ENCODE measurements at places on chromosomes 3 and 15. TPM values are rescaled to one million over a fixed set of nuclear protein-coding genes. Genes with fewer than 3 reads are reported as not detected.

- H3K27me3 ChIP-seq: peaks cover 48% of the 10 kb centered on the region
- H3K27ac ChIP-seq: no peak overlapping the region
- no peaks in the 10 kb centered on the region for H3K36me3 ChIP-seq
- no peaks in the 10 kb centered on the region for H3K4me1 ChIP-seq
Observed at GRCh38 chr15:29765234-29765841, 56.9 kb downstream of the TJP1 start.

The SLC24A5 gene
- total RNA-seq: not detected

DNA sequence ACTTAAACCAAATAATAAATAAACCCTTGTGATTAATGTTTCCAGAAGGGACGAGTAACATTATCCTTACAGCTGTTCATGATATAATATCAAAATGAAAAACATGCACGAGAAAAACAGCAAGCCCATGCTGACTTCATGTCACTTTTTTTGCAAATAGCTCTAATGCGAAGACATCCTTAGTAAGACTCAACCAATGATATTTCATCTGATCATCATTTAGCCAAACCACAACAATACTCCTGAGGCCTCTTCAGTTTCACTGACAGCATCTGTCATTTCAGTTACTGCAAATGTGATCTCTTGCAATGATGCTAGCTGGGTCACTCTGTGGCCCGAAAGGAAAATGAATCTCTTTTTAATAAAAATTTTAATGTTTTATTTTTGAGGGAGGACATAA lies 74.0 kb downstream of the POLR2M start:
- H3K27me3 ChIP-seq: peaks cover 6% of the 10 kb centered on the region
- H3K4me3 ChIP-seq: no peak overlapping the region
- no peaks in the 10 kb centered on the region for H3K36me3 ChIP-seq
- DNase-seq: no peak
- H3K27ac ChIP-seq: no peak overlapping the region
- H3K4me1 ChIP-seq: no peaks in the 10 kb centered on the region

The TM6SF1 gene
- total RNA-seq: 23.7 TPM

DNA sequence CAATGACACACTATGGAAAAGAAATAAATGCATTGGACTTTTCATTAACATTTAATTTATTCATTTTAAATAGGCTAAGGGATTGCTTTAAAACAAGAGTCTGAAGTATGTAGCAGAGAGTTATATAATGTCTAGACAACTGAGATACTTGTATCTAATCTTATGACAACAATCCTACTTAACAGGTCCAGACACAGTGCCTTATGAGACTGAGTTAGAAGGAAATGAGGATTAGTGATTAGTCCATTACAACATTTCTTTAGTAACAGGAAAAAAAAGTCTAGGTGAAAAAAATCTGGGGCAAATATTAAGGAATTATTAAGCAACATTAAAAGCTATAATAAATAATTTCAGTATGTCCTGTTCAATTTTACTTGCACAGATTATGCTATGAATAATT lies 140.6 kb downstream of the MEIS2 start:
- H3K27me3 ChIP-seq: no peaks in the 10 kb centered on the region
- H3K36me3 ChIP-seq: no peaks in the 10 kb centered on the region
- no peaks in the 10 kb centered on the region for H3K4me1 ChIP-seq
- H3K4me3 ChIP-seq: peak overlapping the region; percentile 4

GRCh38 chr3:183224180-183224970 lies 28.7 kb upstream of the B3GNT5 start:
- peak overlapping the region; percentile 49 for H3K4me3 ChIP-seq
- H3K27me3 ChIP-seq: peaks cover 3% of the 10 kb centered on the region
- peaks cover 9% of the 10 kb centered on the region for H3K4me1 ChIP-seq

DNA sequence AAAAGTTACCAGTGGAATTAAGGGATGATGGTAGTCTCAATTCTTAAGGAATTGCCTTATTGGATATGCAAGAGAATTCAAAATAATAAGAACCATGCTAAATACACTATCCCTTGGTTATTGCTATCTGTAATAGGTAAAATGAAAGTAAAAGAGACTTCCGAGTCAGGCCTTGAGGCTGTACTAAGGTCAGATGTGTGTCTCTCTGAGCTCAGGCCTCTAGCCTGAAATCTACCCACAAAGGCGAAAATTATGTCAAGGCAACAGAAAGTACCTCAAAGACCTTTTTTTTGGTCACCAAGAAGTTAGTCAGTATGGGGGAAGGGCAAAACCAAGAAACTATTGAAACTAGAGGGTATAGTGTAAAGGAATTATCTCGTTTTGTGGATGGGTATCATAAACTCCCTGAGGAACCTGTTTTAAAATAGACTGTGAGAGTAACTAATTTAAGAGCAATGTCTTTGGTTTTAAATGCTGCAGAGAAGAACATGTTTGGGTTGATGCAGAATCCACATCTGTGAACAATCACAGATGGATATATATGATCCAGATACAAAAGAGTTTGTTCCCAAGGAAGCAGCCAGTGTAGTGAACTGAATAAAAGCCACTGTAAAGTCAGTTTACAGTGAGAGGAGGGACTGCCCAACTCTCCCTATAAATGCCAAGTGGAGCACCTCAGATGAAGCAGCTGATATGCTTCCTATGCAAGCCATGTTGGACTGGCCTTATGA lies 382.3 kb upstream of the SEMA6D start:
- no peak overlapping the region for H3K4me3 ChIP-seq
- H3K4me1 ChIP-seq: no peaks in the 10 kb centered on the region
- no peaks in the 10 kb centered on the region for H3K36me3 ChIP-seq
- no peak for DNase-seq
- no peak overlapping the region for H3K27ac ChIP-seq
- H3K27me3 ChIP-seq: no peaks in the 10 kb centered on the region

The RBP2 gene
- not detected for total RNA-seq
